ENCODE measurements at places on chromosomes 5 and 9.

GRCh38 chr9:113580041-113580953 is 116.8 kb downstream of the RGS3 start:
- DNase-seq: no peak

- peak; percentile 45 for DNase-seq
These were observed 28.7 kb downstream of the DNAJC21 start for GRCh38 chr5:34957857-34958690.

DNA sequence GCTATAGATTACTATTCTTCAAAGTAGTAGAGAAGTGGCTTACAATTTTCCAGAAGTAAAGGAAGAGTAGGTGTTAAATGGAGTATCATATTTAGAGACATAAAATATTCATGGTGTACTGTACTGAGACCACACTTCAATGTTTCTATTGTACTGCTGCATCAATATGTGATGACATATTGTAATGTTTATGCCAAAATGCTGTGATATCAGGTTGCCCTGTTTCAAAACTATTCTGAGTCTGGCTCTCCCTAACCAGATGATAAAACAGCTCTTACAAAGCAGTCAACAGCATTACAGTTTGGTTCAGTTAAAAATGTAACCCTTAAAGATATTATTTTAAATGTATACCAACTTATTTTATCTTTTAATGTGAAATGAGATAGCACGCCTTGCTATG is 30.8 kb upstream of the ACOT12 start:
- DNase-seq: no peak

DNA sequence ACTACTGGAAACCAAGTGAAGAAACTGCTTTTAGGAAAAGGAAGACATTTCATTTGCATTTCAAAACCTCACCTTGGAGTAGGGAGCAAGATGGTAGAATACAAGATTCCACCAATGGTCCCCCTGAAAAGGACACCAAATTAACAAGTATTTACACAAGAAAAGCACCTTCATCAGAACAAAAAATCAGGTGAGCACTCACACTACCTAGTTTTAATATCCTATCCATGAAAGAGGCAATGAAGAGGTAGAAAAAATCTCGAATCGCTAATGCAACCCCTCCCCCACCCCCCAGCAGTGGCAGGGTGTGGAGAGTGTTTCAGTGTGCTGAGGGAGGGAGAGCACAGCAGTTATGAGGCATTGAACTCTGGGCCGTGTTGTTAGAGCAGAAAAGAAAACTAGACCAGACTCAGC is 1397.0 kb upstream of the C9orf72 start:
- DNase-seq: no peak

- DNase-seq: peak; percentile 58
These were observed 104.1 kb downstream of the TSSK1B start for GRCh38 chr5:113330533-113331208.

DNA sequence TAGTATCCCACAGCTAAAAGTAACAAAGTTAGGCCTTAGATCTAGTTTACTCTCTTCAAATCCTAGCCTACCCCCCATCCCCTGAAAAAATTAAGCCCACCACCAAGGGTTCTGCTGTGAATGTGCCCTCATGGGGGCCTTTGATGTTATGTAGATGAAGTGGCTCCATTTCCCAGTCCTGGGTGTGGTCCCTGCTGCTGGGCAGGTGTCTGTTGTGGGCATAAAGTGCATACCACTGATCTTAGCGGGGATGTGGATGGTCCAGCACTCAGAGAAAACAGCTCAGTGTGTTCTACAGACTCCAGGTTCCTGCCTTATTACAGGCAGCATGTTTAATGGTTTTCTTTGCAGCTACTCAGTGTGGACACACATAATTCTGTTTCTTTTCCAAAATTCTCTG is 1.9 kb downstream of the PCBD2 start:
- no peak for DNase-seq

All from kidney capillary endothelial cell (primary cell).